Heart right ventricle (tissue), 16 donors: ENCODE measurements at places on chromosomes 7 and 10. TPM values are rescaled to one million over a fixed set of nuclear protein-coding genes. Genes with fewer than 3 reads are reported as not detected.

- no peaks in the 10 kb centered on the region for H3K27me3 ChIP-seq
- H3K4me3 ChIP-seq: no peak overlapping the region
- no peaks in the 10 kb centered on the region for H3K36me3 ChIP-seq
- DNase-seq: no peak
- H3K4me1 ChIP-seq: no peaks in the 10 kb centered on the region
- no peak overlapping the region for H3K27ac ChIP-seq
Measured at GRCh38 chr7:49398746-49399145, 374.7 kb upstream of the VWC2 start.

DNA sequence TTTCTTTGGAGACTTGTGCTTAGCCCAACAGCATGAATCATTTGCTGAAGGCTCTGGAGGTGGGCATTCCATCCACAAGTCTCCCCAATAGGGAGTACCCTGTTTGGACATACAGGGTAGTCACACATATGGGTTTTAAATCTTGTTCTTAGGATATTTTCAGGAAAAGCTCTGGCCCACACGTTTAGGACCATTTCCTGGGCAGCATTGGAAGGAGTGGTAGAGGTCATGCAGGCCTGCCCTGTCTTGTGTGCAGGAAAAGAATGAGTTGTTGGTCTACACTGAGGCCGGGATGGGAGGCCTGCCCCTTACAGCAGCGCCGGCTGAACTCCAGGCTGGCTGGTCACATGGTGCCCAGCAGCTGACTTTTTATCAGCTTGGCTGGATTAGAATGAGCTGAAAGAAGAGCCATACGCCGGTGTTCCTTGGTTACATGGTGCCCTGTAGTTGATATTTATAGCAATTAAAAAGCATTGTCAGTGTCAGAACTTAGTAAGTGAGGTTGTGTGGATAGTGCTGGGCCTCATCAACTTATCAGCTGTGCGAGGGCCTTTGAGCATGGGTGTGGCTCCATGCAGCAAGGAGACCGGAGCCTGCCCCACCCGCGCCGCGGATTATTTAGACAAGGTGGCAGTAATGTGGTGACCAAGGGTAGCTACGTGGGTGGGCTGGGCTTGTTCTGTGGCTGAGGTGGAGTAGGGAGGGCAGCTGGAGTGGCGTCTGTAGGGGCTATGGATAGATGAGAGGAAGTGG lies 28.6 kb downstream of the OGDH start:
- peaks cover 50% of the 10 kb centered on the region for H3K4me1 ChIP-seq
- H3K27ac ChIP-seq: peak overlapping the region; percentile 73
- H3K36me3 ChIP-seq: peaks cover 5% of the 10 kb centered on the region
- no peaks in the 10 kb centered on the region for H3K27me3 ChIP-seq
- peak; percentile 63 for DNase-seq

The MEIG1 gene
- not detected for total RNA-seq

GRCh38 chr10:103872137-103872931 lies 17.0 kb upstream of the SH3PXD2A start:
- no peaks in the 10 kb centered on the region for H3K4me1 ChIP-seq
- peaks cover 7% of the 10 kb centered on the region for H3K36me3 ChIP-seq
- no peak for DNase-seq
- no peaks in the 10 kb centered on the region for H3K27me3 ChIP-seq

DNA sequence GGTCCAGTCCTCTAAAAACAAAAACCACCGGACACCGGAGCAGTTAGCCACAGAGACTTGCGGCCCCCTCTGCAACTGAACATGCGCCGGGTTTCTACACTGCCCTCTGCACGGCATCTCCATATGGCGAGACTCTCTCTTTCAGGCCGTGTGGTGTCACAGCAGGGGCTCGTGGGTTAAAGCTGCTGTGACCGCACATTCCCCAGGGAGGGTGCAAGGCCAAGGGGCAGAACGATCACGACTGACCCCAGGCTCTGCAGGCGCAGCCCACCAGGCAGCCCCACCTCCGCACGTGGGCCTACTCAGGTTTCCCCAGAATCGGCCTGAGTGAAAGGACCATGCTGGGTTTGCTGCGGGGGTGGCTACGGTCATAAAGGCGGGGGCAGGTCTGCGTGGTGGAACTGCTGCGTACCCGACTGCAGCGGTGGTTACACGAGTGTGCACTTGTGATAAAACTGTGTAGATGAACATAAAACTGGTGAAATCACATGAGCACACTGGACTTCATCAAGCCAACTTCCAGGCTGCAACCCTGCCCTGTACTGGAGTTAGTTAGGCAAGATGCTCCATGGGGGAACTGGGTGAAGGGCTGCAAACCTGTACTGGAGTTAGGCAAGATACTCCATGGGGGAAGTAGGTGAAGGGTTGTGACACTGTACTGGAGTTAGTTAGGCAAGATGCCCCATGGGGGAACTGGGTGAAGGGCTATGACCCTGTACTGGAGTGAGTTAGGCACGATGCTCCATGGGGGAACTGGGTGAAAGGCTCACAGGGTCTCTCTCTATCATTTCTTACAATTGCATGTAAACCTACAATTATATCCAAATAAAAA lies 81.4 kb upstream of the PPP2R2D start:
- no peak for DNase-seq
- H3K36me3 ChIP-seq: no peaks in the 10 kb centered on the region
- H3K4me3 ChIP-seq: no peak overlapping the region
- H3K27ac ChIP-seq: no peak overlapping the region

The CPA5 gene
- total RNA-seq: not detected

DNA sequence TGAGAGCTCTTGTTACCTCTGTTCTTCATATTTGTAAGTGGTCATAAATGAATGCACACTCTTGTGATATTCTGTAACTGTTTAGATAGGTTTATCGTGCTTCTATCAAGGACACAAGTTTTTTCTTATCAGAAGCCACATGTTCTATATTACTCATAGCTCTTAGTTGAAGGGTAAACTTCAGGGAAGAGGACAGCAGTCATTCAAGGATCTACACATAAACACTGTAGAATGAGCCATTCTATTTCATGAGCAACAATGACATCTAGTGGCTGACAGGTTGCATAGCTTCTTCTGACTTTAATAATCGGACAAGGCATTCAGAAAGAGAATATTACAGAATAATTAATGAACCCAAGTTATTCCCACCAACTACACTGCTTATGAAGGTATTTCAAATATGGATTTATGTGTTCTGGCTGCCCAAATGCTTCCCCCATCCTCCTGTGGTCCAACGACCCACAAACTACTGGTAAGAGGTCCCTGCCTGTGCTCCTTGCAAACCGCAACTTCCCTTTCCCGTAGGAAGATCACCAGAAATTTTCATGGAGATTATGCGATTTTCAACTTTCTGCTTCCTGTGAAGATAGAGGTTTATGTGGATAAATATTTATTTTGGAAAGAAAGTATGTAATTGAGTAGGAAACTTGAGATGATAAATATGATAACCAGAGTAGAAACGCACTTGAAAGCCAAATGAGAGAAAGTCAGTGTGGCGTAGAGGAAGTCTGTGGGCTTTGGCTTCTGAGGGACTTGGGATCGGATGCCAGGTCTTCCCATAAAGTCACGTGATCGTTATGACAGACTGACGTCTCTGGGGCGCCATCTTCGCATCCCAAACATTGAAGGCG lies 16.8 kb upstream of the ABCB5 start:
- no peak overlapping the region for H3K27ac ChIP-seq
- H3K4me1 ChIP-seq: no peaks in the 10 kb centered on the region
- H3K4me3 ChIP-seq: no peak overlapping the region
- H3K36me3 ChIP-seq: no peaks in the 10 kb centered on the region
- DNase-seq: no peak
- H3K27me3 ChIP-seq: no peaks in the 10 kb centered on the region

DNA sequence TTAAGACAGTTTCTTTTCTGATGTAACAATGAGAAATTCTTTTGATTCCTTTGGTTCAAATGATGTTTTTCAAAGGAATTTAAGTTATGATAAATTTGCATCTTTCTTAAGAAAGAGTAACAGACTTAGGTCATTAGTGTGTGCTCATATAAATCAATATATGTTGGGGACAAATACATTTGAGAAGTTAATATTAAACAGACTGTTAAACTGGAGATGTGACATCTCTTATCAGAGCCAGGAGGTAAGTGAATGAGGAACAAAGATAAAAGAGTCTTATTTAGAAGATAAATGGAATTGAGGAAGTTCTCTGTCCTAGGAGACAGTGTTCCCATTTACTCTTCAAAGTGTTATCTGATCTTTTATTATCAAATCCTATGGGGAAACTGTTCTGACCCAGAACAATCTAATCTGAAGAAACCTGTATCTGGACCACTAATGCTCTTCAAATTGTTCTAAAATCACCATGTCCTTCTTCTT lies 104.8 kb upstream of the LAMB4 start:
- no peak overlapping the region for H3K4me3 ChIP-seq
- no peaks in the 10 kb centered on the region for H3K27me3 ChIP-seq
- DNase-seq: no peak
- no peak overlapping the region for H3K27ac ChIP-seq
- no peaks in the 10 kb centered on the region for H3K36me3 ChIP-seq

DNA sequence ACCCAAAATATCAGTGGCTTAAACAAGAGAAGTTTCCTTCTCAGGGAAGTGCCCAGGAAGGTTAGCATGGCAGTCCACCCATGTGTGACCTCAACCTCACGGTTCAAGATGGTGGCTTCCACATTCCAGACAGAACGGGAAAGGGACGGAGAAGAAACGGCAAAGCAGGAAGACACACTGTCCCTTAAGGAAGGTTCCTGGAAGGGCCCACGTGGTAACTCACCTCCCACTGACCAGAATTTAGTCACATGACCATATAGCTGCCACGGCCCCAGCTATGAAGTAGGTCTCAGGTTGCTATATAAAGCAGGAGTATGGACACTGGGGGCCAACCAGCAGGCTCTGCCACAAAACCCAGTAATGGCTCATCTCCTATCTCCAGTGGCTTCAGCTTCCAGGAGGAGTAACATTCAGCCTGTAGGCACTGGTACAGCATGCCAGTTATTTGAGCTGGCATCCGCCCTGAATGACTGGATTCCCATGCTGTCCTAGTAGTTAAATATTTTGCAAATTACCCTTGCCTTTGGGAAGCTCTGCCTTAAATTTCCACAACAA lies 278.5 kb upstream of the KLF14 start:
- H3K27me3 ChIP-seq: no peaks in the 10 kb centered on the region
- peaks cover 74% of the 10 kb centered on the region for H3K4me1 ChIP-seq
- H3K27ac ChIP-seq: no peak overlapping the region
- no peak overlapping the region for H3K4me3 ChIP-seq
